IMR-90 (cell line): ENCODE measurements at places on chromosomes 5 and 9.

DNA sequence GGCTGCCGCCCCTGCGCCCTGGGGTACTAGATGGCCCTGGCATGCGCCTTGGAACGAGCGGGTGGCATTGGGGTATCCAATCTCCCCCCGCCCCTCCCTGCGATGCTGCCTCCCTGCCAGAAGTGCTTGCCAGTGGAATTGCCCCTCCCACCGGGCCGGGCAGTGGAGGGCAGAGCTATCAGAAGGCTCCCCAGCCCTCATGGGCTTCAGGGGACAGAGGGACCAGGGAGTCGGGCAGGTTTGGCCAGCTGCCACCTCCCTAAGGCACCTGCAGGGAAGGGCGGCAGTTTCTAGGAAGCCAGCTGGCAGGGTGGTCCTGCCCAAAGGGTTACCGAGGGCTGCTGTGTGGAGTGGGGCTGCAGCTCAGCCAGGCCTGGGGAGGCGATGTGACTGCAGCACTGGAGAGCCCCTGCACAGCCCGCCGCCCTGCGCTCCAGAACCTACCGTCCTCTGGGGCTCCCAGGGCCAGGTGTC is 52.8 kb upstream of the EGFL7 start:
- H3K4me3 ChIP-seq: no peak overlapping the region
- no peak for DNase-seq
- H3K4me1 ChIP-seq: peaks cover 11% of the 10 kb centered on the region
- H3K27me3 ChIP-seq: peaks cover 6% of the 10 kb centered on the region
- H3K36me3 ChIP-seq: no peaks in the 10 kb centered on the region

- peaks cover 3% of the 10 kb centered on the region for H3K27me3 ChIP-seq
- no peak overlapping the region for H3K4me3 ChIP-seq
- H3K36me3 ChIP-seq: no peaks in the 10 kb centered on the region
- H3K4me1 ChIP-seq: no peaks in the 10 kb centered on the region
These were observed 37.2 kb upstream of the GADD45G start for GRCh38 chr9:89567649-89568048.

DNA sequence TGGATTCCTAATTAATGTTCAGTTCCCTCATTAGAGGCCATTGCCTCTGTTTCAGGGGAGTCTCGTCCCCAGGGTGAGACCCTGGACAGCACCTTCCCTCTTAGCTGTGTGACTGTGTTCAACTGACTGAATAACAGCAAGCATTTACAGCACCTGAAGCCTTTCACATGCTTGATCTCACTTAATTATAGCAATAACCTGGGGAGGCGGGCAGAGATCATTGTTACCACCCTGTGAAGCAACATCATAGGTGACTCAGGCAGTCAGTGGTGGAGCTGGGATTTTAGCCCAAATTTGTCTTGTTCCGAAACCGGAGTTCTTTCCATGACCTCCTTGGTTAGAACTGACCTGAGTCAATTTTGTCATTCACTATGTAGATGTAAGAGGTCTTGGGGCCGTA is 105.2 kb upstream of the RAD23B start:
- H3K36me3 ChIP-seq: no peaks in the 10 kb centered on the region
- H3K4me1 ChIP-seq: peaks cover 2% of the 10 kb centered on the region; the same call in 1 of the 2 replicates
- H3K4me3 ChIP-seq: no peak overlapping the region
- no peaks in the 10 kb centered on the region for H3K27me3 ChIP-seq

DNA sequence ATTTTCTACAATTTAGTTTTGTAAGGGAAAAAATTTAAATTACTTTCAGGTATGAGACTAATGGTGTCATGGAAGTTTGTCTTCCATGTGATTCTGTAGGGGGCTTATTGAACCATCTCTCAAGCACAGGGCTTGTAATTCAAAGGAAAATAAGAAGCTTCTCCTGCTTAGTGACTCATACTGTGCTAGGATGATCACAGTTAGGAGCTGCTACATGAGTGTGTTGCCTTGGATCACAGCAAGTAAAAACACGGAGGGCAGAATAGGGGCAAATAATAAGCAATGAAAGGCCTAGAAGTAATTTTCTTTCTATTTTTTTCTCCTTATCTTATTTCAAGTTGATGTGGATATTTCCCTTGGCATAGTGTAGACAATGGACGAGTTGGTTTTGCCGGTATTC is 28.9 kb downstream of the TMEM167A start:
- peaks cover 12% of the 10 kb centered on the region for H3K36me3 ChIP-seq
- no peaks in the 10 kb centered on the region for H3K4me1 ChIP-seq
- H3K27me3 ChIP-seq: no peaks in the 10 kb centered on the region
- no peak overlapping the region for H3K27ac ChIP-seq

- H3K27ac ChIP-seq: no peak overlapping the region
- H3K36me3 ChIP-seq: no peaks in the 10 kb centered on the region
- H3K4me1 ChIP-seq: peaks cover 8% of the 10 kb centered on the region
- peaks cover 12% of the 10 kb centered on the region for H3K27me3 ChIP-seq
- DNase-seq: no peak
- H3K4me3 ChIP-seq: no peak overlapping the region
These were observed 180.0 kb downstream of the FGF18 start for GRCh38 chr5:171599411-171599810.

DNA sequence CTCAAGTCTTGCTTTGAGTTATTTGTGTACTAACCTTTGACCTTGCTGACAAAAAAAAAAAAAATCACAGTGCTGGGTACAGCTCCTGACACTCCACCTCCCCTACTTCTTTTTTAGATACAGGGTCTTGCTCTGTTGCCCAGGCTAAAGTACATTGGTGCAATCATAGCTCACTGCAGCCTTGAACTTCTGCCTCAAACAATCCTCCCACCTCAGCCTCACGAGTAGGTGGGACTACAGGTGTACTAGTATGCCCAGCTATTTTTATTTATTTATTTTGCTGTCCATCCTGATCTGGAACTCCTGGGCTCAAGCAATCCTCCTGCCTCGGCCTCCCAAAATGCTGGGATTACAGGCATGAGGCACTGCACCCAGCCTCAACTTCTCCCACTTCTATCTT is 57.2 kb upstream of the KCNMB1 start:
- H3K36me3 ChIP-seq: no peaks in the 10 kb centered on the region
- no peaks in the 10 kb centered on the region for H3K27me3 ChIP-seq
- no peak for DNase-seq
- no peaks in the 10 kb centered on the region for H3K4me1 ChIP-seq
- H3K4me3 ChIP-seq: no peak overlapping the region
- no peak overlapping the region for H3K27ac ChIP-seq

- H3K36me3 ChIP-seq: peaks cover 6% of the 10 kb centered on the region
- H3K4me1 ChIP-seq: peaks cover 13% of the 10 kb centered on the region
- H3K27me3 ChIP-seq: no peaks in the 10 kb centered on the region
- no peak for DNase-seq
These were observed 1.4 kb upstream of the DAB2 start for GRCh38 chr5:39426051-39426745.

DNA sequence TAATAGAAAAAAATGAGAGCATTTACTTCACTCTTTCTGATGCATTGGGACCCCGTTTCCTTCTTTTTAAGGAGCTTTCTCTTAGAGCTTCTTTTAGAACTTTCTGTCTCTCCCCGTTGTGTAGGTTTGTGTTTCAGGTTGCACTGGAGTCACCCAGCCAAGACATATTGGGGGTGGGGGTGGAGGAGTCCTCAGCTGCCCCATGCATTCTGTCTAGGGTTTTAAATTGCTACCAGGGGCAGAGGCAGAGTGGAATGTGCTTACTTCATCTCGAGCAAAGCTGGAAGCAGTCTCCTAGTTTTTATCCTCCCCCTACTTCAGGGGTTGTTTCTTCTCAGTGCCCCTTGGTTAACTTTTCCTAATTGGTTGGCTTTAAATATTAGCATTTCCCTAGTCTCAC is 9.4 kb downstream of the OR2K2 start:
- no peaks in the 10 kb centered on the region for H3K27me3 ChIP-seq
- no peaks in the 10 kb centered on the region for H3K4me1 ChIP-seq
- no peak overlapping the region for H3K27ac ChIP-seq
- H3K36me3 ChIP-seq: no peaks in the 10 kb centered on the region
- H3K4me3 ChIP-seq: no peak overlapping the region

DNA sequence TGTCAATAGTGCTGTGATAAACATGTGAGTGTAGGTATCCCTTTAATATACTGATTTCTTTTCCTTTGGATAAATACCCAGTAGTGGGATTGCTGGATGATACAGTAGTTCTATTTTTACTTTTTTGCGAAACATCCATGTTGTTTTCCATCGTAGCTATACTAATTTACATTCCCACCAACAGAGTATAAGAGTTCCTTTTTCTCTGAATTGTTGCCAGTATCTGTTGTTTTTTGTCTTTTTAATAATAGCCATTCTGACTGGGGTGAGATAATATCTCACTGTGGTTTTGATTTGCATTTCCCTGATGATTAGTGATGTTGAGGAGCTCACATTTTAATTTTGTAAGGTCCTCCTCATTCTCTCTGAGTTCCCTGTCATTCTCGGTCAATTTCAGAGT is 71.1 kb upstream of the NFIL3 start:
- H3K27me3 ChIP-seq: no peaks in the 10 kb centered on the region
- H3K27ac ChIP-seq: peak overlapping the region; percentile 66; the same call in 1 of the 2 replicates
- peaks cover 12% of the 10 kb centered on the region for H3K4me1 ChIP-seq
- no peak for DNase-seq

GRCh38 chr5:88761939-88762338 is 121.0 kb downstream of the MEF2C start:
- no peaks in the 10 kb centered on the region for H3K36me3 ChIP-seq
- H3K27ac ChIP-seq: no peak overlapping the region
- no peak overlapping the region for H3K4me3 ChIP-seq
- no peak for DNase-seq

DNA sequence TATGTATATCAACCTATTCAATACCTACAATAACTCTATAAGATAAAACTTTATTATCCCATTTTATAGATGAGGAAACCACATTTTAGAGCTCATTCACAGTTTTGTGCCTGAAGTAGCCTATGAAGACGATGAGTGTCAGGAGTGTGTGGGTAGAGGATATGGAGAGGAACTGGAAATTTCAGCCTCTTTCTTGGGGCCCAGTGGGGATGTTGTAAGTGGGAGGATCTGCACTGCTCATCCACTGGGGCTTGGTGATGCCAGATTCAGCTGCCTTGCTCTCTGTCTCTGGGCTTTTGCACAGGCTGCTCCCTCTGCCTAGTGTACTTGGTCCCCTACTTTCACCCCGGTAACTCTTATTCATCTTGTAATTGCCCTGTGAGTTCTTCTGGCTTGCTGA is 194.7 kb downstream of the SREK1 start:
- DNase-seq: no peak
- no peaks in the 10 kb centered on the region for H3K4me1 ChIP-seq
- H3K27me3 ChIP-seq: no peaks in the 10 kb centered on the region
- H3K4me3 ChIP-seq: no peak overlapping the region
- H3K27ac ChIP-seq: no peak overlapping the region

DNA sequence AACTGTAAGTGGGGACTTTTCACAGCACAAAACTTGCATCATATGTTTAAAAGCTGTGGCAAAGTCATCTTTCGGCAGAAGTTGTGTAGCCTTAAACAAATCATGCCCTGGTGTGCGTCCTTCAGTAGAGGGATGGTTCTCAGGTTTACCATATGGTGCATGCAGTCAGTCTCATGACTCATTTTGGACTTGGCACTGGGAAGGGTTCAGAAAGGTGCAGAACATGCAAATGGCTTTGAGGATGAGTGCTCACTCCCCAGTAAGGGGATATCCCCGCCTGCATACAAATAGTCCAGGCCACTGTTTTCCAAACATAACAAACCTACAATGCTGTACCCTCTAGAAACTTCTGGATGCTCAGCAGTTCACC is 260.3 kb downstream of the NDUFS4 start:
- peak; percentile 11 for DNase-seq
- no peak overlapping the region for H3K27ac ChIP-seq
- H3K4me1 ChIP-seq: peaks cover 2% of the 10 kb centered on the region; the same call in 1 of the 2 replicates
- H3K36me3 ChIP-seq: no peaks in the 10 kb centered on the region
- H3K4me3 ChIP-seq: no peak overlapping the region

- no peak for DNase-seq
- H3K36me3 ChIP-seq: no peaks in the 10 kb centered on the region
- H3K4me1 ChIP-seq: no peaks in the 10 kb centered on the region; the same call in 1 of the 2 replicates
- peaks cover 97% of the 10 kb centered on the region for H3K27me3 ChIP-seq
These were observed at the start of gene FOXB2 for GRCh38 chr9:77019236-77019925. Gene FOXB2, plus strand, starts transcription at chr9:77019655. Its CDS starts 0 bp downstream, at chr9:77019655.

- H3K27me3 ChIP-seq: no peaks in the 10 kb centered on the region
- peaks cover 9% of the 10 kb centered on the region for H3K4me1 ChIP-seq
- H3K36me3 ChIP-seq: no peaks in the 10 kb centered on the region
- no peak overlapping the region for H3K4me3 ChIP-seq
- DNase-seq: peak; percentile 63
These were observed 126.7 kb downstream of the GRIA1 start for GRCh38 chr5:153617190-153617589.

- no peaks in the 10 kb centered on the region for H3K36me3 ChIP-seq
- DNase-seq: peak; percentile 69
- H3K4me3 ChIP-seq: no peak overlapping the region
- peak overlapping the region; percentile 96; the same call in 1 of the 2 replicates for H3K27ac ChIP-seq
- H3K27me3 ChIP-seq: no peaks in the 10 kb centered on the region
These were observed 11.6 kb upstream of the ABL1 start for GRCh38 chr9:130823435-130823834.

DNA sequence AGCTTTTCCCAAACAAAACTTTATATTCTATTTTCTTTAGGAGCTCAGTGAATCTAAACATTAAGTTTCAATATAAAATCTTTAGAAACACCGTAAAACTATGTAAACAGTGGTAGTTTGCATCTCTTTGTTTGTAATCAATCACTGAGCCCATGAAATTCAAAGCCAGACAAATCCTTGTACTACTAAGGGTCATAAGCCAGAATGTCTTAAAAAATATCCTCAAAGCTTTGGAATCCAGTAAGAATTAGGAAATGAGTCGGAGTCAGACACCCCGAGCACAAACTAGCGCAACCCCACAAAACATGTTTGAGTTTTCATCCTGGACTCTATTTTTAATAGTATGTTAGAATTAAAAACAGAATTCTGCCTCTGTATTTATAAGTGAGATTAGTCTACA is 153.8 kb downstream of the HSPA4 start:
- H3K27ac ChIP-seq: no peak overlapping the region; the same call in 1 of the 2 replicates
- H3K27me3 ChIP-seq: peaks cover 15% of the 10 kb centered on the region
- no peak overlapping the region for H3K4me3 ChIP-seq
- H3K36me3 ChIP-seq: no peaks in the 10 kb centered on the region
- peaks cover 2% of the 10 kb centered on the region; the same call in 1 of the 2 replicates for H3K4me1 ChIP-seq
- peak; percentile 39 for DNase-seq

DNA sequence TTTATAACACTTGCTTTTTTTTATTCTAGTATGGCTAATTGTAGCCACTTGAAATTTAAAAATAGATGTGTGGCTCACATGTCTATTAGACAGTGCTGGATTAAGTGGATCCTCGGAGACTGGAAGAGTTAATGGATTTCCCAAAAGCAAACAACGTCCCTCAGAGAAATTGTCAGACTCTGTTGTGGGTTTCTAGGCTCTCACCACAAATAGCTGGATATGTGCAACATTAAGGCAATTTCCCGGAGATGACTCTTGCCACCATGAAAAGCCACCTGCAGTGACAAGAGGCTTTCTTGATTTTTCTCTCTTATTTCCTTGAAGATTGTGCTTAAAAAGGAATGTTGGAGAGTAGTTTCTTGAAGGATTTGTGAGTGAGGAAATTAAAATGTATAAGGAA is 43.2 kb downstream of the TMEM167A start:
- no peaks in the 10 kb centered on the region for H3K27me3 ChIP-seq
- no peaks in the 10 kb centered on the region for H3K36me3 ChIP-seq
- peaks cover 2% of the 10 kb centered on the region for H3K4me1 ChIP-seq
- no peak overlapping the region for H3K27ac ChIP-seq
- H3K4me3 ChIP-seq: no peak overlapping the region
- DNase-seq: no peak

- peaks cover 4% of the 10 kb centered on the region for H3K36me3 ChIP-seq
- H3K27me3 ChIP-seq: no peaks in the 10 kb centered on the region
- peaks cover 6% of the 10 kb centered on the region for H3K4me1 ChIP-seq
- no peak overlapping the region for H3K27ac ChIP-seq
These were observed 219.6 kb downstream of the ADAMTS6 start for GRCh38 chr5:65262096-65262495.
